Trophoblast cell (in vitro differentiated cells and primary cell): ENCODE measurements at places on chromosomes 13 and 19.
A peak's percentile ranks its signal among the peaks of the same experiment; 100 is the strongest.

DNA sequence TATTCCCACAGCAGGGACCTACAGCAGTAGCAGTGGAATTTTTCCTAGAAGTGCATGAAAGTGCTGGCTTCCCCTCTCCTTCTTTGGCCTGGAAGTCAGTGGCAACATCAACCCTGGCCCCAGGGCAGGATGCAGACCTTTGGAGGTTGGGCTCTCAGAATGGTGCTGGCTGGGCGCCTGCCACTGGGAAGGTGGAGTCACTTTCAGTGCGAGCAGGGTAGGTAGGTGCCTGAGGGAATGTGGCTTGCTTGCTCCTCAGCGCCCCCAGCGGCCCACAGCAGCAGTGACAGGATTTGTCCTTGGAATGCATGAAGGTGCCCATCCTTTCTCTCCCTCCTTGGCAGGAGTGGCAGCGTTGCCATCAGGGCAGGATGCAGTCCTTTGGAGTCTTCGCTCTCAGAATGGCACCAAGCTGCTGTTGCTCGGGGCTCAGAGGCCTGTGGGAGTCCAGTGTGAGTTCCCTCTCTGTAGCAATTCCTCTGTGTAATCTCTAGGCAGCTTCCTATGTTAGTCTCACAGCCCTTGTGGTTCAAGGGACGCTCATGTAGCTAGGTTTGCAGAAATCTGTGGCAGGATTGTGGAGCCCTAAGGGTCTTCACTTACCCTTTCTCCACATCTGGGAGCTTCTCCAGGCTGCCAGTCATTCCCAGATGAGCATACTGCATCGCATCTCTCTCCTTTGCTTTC, 354.4 kb upstream of the DACH1 start:
- peak; percentile 65 for DNase-seq

DNA sequence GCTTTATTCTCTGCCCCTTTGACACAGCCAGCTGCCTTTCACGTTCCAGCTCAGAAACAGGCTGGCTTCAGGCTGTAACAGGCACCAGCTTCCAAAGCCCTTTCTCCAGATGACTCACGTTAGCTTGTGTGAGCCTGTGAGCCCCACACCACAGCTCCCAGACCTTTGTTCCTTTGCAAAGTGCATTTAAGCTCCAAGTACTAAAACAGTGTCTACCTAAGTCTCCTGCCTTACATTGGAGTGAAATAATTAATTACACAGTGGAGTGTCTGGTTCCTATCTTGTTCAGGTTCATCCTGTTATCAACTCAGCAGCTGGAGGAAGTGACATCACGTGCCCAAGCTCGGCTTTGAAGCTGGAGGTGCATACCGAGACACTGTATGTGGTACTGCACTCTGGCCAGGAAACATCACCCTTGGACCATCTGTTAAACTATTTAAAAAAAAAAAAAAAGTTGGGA, 475.8 kb downstream of the FOXO1 start:
- DNase-seq = peak; percentile 7

- peak; percentile 91 for DNase-seq
These were observed 318.9 kb upstream of the HTR2A start for GRCh38 chr13:47215736-47216135.

GRCh38 chr13:76799696-76800095, 86.5 kb downstream of the KCTD12 start:
- peak; percentile 9 for DNase-seq

DNA sequence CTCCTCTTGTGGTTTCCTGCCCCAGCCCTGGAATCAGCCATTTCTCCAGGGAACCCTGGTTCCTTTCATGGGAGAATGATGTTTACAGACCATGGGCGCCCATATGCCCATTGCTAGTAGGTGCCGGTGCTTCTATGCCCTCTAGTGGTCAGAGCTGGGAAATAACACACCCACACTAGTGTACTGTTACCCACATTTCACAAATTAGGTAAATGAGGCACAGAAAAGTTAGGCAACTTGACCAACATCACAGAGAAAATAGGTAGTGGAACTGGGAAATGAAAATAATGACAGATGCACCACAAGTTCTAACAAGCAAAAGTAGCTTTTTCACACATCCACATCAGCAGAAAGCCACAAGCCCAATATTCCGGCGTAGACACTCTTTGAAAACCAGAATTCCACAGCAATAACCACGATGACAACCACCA, 1.3 kb upstream of the CEACAM3 start:
- DNase-seq = peak; percentile 8

- DNase-seq = no peak
These were observed 3.5 kb upstream of the S1PR5 start for GRCh38 chr19:10520652-10521318.

- no peak for DNase-seq
These were observed 1204.1 kb downstream of the OLFM4 start for GRCh38 chr13:54232700-54233099.
